Nucleus accumbens (tissue), 56 donors: ENCODE measurements at places on chromosomes 16 and 17.
A peak's percentile ranks its signal among the peaks of the same experiment; 100 is the strongest.

DNA sequence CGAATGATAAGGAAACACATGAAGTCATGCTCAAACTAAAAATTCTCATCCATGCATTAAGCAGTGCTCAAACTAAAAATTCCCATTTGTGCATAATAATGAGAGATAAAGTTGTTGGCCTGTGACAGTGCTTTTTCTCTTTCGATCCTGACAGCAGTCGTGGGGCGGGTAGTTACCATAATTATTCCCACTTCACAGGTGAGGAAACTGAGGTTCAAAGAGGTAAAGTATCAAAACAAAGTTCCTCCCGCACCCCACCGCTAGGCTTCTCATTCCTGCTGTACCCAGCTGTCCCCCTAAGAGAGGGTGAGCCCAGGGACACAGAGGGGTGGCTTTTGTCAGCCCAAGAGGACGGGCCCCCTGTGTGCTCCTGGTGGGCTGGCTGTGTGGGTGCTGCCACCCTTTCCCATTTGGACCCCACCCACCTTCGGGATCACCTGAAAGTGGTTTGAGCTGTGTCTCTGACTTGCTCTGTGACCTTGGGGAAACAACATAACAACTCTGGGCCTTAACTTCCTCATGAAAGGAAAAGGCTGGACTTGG is 92.6 kb downstream of the CLEC16A start:
- DNase-seq: no peak

- no peak for DNase-seq
These were observed 38.1 kb downstream of the MRPS23 start for GRCh38 chr17:57811638-57812280.

- DNase-seq: no peak
These were observed 514 bp downstream of the THRA start for GRCh38 chr17:40063187-40063771.

GRCh38 chr17:50169121-50169764 is 3.4 kb downstream of the SGCA start:
- peak; percentile 22 for DNase-seq
